ENCODE measurements at places on chromosomes 3 and 15.

DNA sequence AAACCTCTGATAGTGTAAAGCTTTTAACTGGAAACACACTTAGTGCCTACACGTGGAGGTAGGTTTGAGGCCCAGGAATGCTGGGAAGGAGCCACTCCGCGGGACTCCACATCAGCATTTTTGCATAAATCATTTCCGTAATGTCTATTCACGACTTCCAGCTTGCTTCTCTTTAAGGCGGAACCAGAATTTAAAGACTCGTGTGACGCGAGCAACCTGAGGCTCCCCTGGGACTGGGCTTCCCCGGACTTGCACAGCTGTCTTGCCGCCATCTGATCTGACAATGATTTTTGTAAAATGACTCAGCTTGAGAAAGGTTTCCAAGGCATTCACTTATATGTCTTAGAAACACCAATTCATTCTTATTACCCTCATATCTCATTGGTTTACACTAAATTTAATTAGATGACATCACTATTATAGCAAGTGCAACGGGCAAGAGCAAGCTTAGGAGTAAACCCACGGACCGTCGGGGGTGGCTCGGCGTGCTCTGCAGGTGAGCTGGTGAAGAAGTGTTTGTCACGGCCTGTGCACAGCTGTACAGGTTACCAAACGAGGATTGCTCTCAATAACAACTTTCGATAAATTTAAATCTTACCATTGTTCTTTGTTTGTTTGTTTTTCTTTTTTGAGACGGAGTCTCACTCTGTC is 95.2 kb downstream of the CHSY1 start:
- DNase-seq: no peak

GRCh38 chr3:25257026-25257425 is 171.0 kb upstream of the RARB start:
- DNase-seq: no peak

- no peak for DNase-seq
These were observed 37.9 kb downstream of the ACAD9 start for GRCh38 chr3:128917291-128917690.

DNA sequence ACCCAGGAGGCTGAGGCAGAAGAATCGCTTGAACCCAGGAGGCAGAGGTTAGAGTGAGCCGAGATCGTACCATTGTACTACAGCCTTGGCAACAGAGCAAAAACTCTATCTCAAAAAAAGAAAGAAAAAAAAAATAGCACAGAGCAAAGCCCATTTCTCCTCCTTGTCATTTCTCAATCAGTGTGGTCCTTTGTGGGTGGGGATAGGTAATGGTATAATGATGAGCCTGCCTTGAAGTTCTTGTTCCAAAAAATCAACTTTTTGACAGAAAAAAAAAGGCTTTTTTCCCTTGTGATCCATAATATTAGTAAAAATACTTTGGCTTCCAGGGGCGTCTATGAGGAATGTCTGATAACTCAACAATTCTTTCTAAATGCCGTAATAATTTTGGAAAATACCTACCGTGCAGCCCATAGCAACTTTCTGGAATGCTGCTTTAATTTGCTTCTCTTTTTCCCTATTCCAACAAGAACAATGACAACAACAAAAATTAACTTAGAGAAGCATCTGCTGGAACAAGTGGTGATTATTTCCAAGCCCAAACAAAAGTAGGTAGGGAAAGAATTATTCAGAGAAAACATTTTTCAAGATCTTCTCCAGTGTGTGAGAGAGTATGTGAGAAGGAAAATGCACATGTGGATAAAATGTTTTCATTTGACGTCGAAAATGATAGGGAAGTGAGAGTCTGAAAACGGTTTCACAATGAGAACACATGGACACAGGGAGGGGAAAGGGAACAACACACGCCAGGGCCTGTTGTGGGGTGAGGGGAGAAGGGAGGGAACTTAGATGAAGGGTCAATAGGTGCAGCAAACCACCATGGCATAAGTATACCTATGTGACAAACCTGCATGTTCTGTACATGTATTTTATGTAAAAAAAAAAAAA is 337.8 kb downstream of the RBMS3 start:
- DNase-seq: no peak

DNA sequence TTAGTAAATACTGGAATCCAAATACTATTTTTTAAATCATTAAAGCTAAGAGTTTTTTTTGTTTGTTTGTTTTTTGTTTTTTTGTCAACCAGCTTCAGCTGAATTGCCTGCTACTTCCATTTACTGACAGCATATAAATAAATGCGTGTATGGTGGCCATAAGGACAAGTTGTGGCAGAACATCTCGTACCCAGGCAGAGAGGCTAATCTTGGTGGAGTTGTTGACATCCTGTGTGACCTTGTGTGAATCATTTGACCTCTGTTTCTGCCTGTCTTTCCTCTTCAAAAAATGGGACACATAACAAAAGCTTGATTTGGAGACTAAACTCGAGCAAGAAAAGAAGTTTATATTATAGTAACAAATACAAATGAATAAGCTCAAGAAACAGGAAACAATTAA is 734.2 kb downstream of the MCTP2 start:
- no peak for DNase-seq

GRCh38 chr15:62089616-62090015 is 22.8 kb downstream of the C2CD4A start:
- DNase-seq: no peak
